Coronary artery (tissue), 2 donors: ENCODE measurements at places on chromosomes 4 and X.

- DNase-seq = no peak
Observed at GRCh38 chrX:44580466-44580865, 37.8 kb upstream of the FUNDC1 start.

- no peak for DNase-seq
Observed at GRCh38 chr4:139689093-139689722, 23.6 kb downstream of the MGST2 start.

- no peak for DNase-seq
Observed at GRCh38 chr4:146329050-146329716, 114.8 kb downstream of the REELD1 start.

- no peak for DNase-seq
Observed at GRCh38 chrX:45300638-45301037, 100.0 kb upstream of the DIPK2B start.

GRCh38 chr4:144683516-144683915 is 37.6 kb downstream of the HHIP start:
- DNase-seq = no peak

GRCh38 chr4:165328708-165329107 is 1.2 kb downstream of the MSMO1 start:
- no peak for DNase-seq

GRCh38 chrX:630612-631496 is at the start of gene SHOX:
Gene SHOX (plus strand): TSS chrX:630791. CDS start chrX:630898, 107 bp downstream.
- no peak for DNase-seq

DNA sequence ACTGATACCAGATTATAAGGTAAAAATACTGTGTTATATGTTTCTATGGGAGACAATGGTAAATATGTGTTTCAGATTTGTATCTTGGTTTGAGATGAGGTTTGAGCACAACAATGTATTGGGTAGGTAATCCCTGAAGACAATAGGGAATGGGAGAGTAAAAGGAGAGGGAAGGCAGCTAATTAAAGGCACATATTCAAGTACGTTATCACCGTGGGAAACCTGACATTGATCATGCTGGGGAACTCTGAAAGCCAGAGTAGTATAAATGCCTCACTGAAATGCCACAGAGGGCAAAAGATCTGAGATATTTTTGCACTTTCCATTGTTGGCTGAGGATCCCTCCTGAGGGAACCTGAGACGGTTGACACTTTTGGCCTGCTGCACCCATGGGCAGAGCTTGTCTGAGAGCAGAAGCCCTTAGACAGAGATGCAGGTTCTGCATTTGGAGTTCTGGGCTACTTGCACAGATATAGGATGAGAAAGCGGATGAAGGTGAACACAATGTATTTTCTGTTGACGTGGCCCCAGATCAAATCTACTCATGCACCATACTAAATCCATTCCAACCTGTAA is 506.7 kb downstream of the PCDH18 start:
- DNase-seq = no peak

- DNase-seq = no peak
Observed at GRCh38 chrX:80807606-80807991, 2.1 kb downstream of the BRWD3 start.

GRCh38 chrX:53184836-53185235 is 40.2 kb downstream of the KDM5C start:
- no peak for DNase-seq

GRCh38 chr4:51918251-51918650 is 75.3 kb downstream of the DCUN1D4 start:
- DNase-seq = no peak

DNA sequence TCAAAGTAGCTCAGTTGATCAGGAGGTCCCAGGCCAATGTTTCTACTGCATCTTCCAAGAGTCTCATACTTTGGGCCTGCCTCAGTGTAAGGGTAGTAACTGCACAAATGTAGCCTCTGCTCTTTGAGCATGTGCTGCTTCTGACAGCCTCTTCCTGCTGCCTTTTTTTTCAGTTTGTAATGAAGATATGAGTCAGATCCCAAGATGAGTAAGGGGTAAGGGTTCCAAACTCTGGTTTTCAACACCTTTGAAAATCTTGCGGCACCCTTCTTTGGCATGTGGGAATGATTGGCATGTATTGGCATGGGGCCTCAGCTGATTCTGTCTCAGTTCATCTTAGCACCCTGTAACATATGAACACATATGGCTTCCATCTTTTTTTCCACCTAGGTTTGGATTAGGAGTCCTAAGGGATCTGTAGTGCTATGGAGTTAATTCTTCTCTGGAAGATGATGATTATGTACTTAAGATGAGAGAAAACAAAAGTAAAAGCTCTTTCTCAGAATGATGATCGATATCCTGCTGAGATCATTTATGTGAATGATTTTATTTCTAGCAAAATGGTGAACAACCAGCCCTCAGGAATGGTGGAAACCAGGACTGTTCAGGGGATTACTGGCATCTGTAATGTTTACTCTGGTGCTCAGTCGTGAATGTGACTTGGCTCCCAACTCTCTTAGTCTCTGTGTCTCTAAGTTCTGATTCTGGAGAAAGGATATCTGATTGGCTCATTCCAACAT is 118.7 kb upstream of the PRPS2 start:
- no peak for DNase-seq

- DNase-seq = no peak
Observed at GRCh38 chrX:97397371-97397770, 513.7 kb downstream of the RPA4 start.

DNA sequence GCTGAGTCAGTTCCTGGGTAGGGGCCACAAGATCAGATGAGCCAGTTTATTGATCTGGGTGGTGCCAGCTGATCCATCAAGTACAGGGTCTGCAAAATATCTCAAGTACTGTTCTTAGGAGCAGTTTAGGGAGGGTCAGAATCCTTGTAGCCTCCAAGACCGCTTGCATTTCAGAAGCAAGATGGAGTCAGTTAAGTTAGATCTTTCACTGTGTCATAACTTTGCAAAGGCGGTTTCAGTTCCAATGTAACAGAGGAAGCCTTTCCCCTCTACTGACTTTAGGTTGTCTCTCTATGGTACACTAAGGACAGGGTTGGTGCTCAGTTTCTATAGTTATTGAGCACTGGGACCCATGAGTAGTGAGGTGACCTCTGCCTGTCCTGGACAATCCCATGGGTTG is 127.3 kb upstream of the WDR1 start:
- no peak for DNase-seq

- no peak for DNase-seq
Observed at GRCh38 chr4:124181039-124181438, 531.5 kb downstream of the ANKRD50 start.

GRCh38 chr4:46081674-46082073 is 42.2 kb downstream of the GABRG1 start:
- no peak for DNase-seq

DNA sequence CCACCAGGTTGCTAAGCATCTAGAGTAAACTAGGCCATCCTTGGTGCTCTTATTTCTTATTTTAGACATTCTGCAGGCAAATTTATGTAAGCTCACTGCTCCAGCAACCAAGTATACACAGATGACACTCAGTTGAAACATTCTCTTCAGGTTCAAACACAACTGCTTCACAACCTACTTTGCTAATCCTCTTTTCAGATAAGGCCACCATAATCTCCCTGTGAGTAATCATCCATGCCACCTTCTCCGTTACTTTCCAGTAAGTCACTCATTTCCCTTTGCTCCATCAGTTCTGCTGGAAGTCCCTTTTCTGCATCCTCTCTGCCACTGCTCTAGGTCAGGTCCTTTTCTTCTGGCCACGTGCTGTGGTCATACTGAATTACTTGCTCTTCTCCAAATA is 120.2 kb upstream of the WDFY3 start:
- no peak for DNase-seq

- no peak for DNase-seq
Observed at GRCh38 chr4:98567611-98568010, 90.8 kb downstream of the TSPAN5 start.

DNA sequence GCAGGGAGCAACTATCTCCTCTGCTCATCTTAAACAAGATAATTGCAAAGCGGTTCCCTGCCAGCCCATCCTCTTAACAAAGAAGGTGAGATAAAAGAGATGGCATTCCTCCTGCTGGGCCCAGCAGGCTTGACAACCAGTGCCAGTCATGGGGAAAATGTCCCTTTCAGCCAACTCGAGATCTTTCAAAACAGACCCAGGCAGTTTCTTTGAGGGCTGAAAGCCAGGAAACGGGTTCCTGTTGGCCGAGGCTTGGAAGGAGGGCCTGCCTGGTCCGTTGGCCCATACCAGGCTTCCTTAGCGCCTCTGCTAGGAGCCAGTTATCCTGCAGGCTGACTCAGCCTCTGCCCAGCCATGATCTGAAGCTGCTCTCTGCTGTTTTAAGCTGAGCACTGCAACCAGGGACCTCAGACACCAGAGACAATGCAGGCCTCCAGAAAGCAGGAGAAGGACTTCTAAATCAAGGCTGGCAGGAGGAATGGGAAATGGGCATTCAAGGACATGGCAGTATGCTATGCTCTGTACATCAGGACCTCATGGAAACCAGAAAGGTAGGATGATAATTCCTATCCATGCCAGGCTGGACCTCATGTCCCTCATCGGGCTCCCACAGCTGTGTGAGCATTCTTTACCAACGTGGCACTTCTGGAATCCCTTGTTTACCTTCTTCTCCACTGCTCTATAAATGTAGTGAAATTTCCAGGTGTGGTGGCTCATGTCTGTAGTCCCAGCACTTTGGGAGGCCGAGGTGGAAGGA is 42.4 kb upstream of the SLC2A9 start:
- peak; percentile 87 for DNase-seq

GRCh38 chrX:139120760-139121159 is 409.2 kb upstream of the FGF13 start:
- no peak for DNase-seq

GRCh38 chr4:75547647-75548387 is 8.0 kb upstream of the ODAPH start:
- DNase-seq = no peak

- no peak for DNase-seq
Observed at GRCh38 chr4:99157478-99157935, 13.4 kb upstream of the ADH4 start.

GRCh38 chrX:122591546-122591945 is 592.5 kb upstream of the GRIA3 start:
- DNase-seq = no peak

DNA sequence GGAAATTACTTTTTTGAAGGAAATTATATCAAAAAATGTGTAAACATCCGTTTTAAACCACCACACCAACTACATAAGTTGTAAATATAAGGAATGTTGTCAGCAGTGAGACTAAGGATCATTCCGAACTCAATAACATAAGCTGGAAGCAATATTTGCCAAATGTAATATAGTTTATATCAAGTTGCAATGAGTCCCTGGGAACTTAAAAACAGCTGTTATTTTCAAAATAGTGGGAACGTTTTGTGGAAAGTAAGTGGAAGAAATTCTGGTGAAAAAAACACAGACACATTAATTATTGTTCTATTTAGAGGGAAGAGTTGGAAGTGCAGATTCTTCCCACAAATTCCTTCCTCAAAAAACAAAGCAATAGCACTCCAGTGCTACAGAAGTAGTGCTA is 444.3 kb downstream of the NAP1L3 start:
- DNase-seq = no peak

- DNase-seq = no peak
Observed at GRCh38 chr4:184815046-184815877, 10.5 kb downstream of the ACSL1 start.

DNA sequence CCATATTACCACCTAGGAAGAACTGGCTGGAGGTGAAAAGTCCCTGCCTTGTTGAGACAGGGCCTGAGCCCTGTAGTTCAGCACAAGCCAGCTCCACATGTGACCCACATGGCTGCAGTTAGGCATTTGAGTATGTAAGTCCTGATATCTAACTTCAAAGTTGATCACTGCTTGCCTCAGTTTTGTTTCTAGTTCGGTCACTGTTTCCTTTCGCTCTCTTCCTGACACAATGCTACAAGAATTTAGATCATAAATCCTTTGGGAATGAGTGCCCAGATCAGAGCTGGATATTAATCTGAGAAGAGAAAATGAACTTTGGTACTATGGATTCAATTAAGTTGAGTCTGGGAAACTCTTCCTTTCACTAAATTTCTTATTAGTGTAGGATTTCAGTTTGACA is 48.4 kb downstream of the AKAP4 start:
- no peak for DNase-seq

DNA sequence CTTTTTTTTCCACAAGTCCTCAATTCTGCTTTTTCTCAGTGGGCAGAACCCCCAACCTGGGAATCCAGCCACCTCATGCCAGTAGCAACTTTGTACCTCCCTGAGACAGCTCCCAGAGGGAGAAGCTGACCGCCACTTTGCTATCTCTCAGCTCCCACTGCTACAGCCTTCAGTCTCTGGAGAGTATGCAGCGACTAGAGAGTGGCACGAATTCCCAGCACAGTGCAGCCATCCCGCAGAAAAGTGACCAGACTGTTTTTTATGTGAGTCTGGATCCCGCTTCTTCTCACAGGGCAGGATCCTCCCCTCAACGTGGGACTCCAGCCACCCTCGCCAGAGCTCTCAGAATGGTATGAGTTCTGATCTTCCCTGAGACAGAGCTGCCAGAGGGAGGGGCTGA is 1234.6 kb downstream of the FAM133A start:
- no peak for DNase-seq

DNA sequence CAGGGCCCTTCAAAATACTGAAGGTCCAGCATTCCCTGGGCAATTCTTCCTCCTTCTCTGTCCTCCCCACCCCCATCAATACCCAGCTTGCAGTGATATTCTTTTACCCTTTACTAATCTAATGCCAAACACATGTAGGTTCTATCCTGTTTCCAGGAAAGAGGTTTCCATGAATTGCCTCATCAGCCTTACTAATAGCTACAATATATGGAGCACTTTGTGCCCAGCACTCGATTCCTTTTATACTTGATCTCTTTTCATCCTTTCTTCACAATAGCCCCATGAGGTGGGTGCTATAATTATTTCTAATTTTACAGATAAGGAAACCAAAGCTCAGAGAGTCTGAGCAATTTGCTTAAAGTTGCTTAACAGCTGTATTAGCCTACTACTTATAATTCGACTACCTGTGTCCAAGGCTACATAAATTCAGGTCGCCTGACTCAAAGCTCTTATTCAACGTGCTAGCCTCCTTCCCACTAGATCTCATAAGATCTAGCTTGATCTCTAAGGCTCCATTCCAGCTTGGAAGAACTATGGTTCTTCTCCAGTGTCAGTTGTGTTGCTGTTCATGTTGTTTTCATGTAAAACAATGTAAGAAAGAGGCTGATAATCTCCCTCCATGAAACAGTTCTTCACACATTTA is 229.6 kb upstream of the PGRMC2 start:
- DNase-seq = no peak

DNA sequence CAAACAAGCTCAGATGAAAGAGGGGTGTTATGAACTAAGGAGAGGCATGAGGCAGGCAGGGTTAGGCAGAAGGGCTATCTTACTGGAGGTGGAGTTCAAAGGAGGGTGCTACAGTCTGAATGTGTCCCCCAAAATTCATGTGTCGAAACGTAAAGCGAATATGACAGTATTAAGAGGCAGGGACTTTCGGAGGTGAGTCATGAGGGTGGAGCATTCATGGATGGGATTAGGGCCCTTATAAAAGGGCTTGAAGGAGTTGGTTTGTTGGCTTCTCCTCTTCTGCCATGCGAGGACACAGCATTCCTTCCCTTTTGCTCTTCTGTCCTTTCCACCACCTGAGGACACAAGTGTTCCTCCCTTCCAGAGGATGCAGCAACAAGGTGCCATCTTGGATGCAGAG is 22.9 kb downstream of the APLN start:
- no peak for DNase-seq
